ENCODE measurements at places on chromosomes 4 and X. TPM values are rescaled to one million over a fixed set of nuclear protein-coding genes. Genes with fewer than 3 reads are reported as not detected.

GRCh38 chr4:105588252-105588651 is 35.8 kb downstream of the ARHGEF38 start:
- no peak for DNase-seq

DNA sequence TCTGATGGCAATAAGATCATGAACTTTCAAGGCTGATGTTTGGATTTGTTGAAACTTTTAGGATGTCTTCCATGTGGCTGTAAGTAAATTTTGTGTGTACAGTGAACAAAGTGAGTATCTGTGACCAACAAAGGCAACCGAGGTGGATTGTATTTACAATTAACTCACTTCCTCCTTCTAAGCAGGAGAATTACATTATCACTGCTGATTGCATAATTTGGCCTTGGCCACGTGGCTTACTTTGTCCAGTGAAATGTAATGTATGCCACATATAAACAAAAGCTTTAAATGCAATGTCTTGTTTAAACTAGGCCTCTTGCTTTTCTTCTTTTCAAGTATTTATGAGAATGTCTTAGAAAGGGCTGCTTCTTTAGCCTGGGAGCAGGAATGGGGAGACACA is 66.3 kb upstream of the MAD2L1 start:
- DNase-seq = no peak

DNA sequence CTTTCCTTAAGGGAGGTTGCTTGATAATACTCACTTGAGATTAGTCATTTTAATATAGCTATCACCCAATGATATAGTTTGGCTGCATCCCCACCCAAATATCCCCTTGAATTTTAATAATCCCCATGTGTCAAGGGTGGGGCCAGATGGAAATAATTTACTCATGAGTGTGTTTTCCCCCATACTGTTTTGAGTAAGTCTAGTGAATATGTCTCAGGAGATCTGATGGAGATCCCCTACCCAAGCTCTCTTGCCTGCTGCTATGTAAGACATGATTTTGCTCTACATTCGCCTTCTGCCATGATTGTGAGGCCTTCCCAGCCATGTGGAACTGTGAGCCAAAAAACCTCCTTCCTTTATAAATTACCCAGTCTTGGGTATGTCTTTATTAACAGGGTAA is 539.7 kb upstream of the GRID2 start:
- no peak for DNase-seq

GRCh38 chr4:1338752-1339414 is 8.1 kb upstream of the UVSSA start:
- no peak for DNase-seq

DNA sequence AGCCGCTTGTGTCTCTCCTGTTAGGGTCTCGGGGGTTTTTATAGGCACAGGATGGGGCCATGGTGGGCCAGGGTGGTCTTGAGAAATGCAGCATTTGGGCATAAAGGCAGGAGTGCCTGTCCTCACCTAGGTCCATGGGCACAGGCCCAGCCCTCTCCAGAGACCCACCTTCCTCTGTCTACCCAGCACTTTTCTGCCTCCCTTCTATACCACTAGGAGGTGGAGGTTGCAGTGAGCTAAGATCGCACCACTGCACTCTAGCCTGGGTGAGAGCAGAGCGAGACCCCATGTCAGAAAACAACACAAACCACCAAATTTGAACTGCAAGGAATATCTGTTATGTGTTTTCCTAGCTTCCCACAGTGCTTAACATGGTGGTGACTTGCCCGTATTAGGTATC is 38.0 kb downstream of the MOB1B start:
- no peak for DNase-seq

DNA sequence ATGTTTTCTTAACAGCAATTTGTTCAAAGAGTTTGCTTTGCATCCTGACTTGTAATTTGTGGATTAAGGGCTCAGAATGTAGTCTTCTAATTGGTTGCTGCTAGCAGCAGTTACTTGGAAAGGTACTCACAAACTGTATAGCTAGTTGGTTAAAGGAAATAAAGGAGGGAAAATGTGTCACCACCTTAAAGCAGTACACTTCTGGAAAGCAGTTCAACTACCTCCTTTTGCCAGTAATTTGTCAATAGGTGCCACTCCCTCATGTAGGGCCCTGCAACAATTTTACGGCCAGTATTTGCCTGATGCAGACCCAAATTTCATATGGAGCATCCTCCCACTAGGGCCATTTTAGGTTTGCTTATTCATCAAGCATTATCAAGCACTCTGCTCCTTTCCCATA is 20.8 kb downstream of the AMOT start:
- no peak for DNase-seq

DNA sequence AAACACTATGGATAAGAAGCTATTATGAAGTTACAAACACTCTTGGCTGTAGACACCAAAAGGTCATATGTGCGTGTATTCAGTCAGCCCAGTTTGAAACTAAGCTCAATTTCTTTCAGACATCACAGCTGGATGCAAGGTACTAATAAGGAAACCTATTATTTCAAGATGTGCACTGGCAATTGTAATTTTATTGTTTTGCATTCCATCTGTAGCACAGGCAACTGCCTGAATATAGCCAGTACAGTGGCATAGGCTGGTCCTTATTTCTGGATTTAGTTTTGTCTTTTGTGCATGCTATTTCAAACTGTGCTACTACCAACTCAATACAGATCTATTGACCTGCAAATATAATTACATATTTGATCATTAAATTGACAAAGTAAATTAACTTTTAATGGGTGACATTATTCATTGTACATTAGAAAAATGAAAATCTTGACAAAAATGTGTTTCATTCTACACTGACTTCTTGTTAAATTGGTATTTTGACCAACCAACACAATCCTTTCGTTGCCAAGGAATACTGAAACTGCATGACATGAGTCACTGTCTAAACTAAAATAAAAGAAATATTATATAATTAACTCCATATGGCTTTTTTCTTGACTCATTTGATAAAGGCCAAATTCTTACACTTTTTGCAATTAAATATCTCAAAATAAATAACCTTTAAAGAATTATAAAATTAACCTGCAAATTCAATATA is 594.3 kb upstream of the ADGRL3 start:
- no peak for DNase-seq

- no peak for DNase-seq
These were observed 13.5 kb downstream of the TIMP1 start for GRCh38 chrX:47595716-47596251.

- no peak for DNase-seq
These were observed 9.1 kb downstream of the MED28 start for GRCh38 chr4:17623451-17624001.

DNA sequence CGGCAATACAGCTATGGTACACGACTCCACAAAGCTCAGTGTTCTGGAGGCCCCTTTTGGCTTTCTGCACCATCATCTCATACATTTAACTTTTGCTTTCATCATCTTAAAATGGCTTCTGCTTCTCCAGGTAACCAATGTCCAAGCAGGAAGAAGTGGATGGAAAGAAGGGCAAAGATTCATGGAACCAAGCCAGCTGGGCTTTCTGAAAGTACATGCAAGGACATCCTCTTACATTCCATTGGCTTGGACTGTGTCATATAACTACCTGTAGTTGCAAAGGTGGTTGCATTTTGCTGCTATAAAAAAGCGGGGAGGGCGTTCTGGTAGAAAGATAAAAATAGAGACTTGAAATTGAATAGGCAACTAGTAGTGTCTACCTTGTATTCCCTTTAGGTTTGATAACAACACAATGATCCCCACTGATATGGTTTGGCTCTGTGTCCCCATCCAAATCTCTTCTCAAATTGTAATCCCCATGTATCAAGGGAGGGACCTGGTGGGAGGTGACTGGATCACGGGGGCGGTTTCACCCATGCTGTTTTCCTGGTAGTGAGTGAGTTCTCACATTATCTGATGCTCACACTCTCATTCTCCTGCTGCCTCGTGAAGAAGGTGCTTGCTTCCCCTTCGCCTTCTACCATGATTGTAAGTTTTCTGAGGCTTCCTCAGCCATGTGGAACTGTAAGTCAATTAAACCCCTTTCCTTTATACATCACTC is 6.7 kb upstream of the FHIP1A start:
- no peak for DNase-seq

DNA sequence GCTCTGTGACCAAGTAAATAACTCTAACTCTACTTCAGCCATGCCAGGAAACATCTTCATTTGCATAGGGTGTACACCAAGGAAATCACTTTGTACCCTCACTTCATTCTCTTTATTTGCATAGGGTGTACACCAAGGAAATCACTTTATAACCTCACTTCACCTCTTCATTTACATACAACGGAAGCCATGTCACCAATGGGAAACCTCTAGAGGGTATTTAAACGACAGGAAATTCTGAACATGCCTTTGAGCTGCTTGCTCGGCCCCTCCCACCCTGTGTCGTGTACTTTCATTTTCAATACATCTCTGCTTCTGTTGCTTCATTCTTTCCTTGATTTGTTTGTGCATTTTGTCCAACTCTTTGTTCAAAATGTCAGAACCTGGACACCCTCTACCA is 848.1 kb upstream of the FRG1 start:
- no peak for DNase-seq

DNA sequence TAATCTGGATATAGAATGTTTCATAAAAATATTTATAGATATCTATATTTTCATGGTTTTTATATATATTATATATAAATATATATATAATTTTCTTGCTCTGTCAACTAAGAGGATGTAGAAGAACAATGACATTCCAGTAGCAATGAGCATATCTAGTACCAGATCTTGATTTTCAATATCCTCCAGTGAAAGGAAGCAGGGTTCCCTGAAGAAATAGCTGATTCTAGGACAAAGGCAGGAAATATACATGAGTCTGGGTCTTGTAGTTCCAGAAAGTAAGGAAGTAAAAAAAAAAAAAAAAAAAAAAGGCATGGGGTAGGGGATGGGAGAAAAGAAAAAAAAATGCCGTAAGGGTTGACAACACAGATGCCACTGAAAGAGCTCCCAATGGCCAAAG is 241.4 kb downstream of the RASL11B start:
- DNase-seq = no peak

- DNase-seq = no peak
These were observed 138.0 kb upstream of the FAM9B start for GRCh38 chrX:9171841-9172463.

- peak; percentile 15 for DNase-seq
These were observed 6.3 kb downstream of the MEPE start for GRCh38 chr4:87838890-87839591.

- no peak for DNase-seq
These were observed 21.3 kb downstream of the QDPR start for GRCh38 chr4:17490575-17491059.

- DNase-seq = peak; percentile 49
These were observed at the start of gene ZCCHC12 for GRCh38 chrX:118823263-118824172. Gene ZCCHC12, plus strand, starts transcription at chrX:118823824. Its CDS starts 1,421 bp downstream, at chrX:118825245.

DNA sequence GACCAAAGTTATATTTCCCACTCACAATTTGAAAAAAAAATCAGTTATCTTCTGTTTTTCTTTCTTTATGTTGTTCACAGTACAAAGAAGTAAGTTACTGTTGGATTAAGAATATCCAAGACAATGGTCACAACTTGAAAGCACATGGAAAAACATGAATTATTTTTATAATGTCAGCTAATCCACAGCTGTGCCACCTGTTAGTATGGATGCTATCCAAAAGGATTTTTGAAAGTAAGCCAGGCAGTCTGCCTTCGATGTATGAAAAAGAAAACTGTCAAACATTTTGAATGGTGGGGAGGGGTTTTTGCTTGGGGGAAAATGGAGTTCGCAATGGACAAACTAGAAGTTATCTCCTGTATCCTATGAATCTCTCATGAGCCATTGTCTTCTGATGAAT is 6.2 kb downstream of the GPM6A start:
- DNase-seq = no peak

DNA sequence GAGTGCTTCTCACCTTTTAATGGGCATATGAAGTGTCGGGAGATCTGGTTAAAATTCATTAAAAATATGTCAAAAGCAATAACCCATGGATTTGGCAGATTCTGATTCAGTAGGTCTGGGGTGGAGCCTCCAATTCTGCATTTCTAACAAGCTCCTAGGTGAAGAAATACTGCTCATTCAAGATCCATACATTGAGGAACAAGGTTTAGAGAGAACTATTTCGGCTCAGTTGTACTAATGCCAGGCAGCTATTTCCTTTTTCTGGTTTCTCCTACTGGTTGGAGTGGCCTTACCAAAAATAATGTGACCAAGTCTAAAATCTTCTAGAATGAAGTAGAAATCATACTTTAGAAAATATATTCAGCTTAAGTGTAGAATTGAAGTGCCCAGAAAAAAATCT is 117.5 kb downstream of the TSPAN7 start:
- DNase-seq = no peak

- DNase-seq = peak; percentile 47
These were observed 351.2 kb downstream of the ARHGAP24 start for GRCh38 chr4:85826060-85826678.

- DNase-seq = no peak
These were observed 19.2 kb downstream of the LNX1 start for GRCh38 chr4:53571936-53572599.

- DNase-seq = no peak
These were observed 26.3 kb upstream of the TMEM131L start for GRCh38 chr4:153439831-153440230.

DNA sequence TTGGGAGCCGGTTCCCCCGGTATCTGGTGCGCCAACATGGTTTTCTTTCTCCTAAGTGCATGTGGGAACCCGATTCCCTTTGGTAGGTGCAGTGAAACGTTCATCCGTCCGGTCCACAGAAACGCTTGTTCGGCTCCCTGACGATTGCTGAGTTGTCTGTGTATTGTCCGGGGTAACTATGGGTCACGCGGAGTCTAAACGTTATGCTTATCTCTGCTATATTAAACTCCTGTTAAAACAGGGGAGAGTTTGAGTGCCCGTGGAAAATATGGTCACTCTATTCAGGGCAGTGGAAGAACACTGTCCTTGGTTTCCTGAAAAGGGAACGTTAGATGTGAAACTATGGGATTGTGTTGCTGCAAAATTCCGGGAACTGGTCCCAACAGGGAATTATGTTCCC is 32.4 kb upstream of the MGST2 start:
- no peak for DNase-seq

Gene KIF4A
- 21.7 TPM for polyA plus RNA-seq

Gene DCAF8L2
- polyA plus RNA-seq = not detected

Gene CLCN4
- 4.0 TPM for polyA plus RNA-seq

Gene GAGE12H
- not detected for polyA plus RNA-seq

Gene UCHL1
- 15.5 TPM for polyA plus RNA-seq

Gene ADH7
- polyA plus RNA-seq = 0.22 TPM

Gene PNMA3
- polyA plus RNA-seq = 3.2 TPM

Gene MTMR8
- polyA plus RNA-seq = 2.2 TPM

Gene GBA3
- not detected for polyA plus RNA-seq

Gene MSX1
- polyA plus RNA-seq = 2.2 TPM

Gene SUPT20HL2
- not detected for polyA plus RNA-seq

Gene CT45A1
- 7.7 TPM for polyA plus RNA-seq

Gene SH2D1A
- polyA plus RNA-seq = 0.51 TPM

Gene H2BW2
- polyA plus RNA-seq = 2.3 TPM

All from right lung (tissue), 10 donors.